Fibroblast of skin of left quadriceps (primary cell): ENCODE measurements at places on chromosomes 4 and X.

GRCh38 chr4:13920901-13921300 lies 293.4 kb upstream of the BOD1L1 start:
- peak; percentile 99 for DNase-seq

DNA sequence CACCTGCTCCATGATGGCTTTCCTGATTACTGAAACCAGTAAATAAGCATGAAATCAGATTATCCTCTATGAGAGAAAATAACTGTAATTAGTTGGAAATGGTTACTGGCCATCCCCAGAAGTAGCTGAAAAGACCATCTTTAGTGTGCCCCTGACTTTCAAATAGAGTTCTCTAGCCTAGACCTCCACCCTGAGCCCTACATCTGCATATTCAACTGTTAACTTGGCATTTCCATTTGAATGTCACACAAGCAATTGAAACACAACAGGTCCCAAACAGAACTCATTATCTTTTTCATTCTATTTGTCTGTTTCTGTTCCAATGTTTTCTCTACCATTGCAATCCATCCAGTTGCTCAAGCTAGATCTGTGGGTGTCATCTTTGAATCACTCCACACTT lies 952.3 kb downstream of the RPA4 start:
- DNase-seq, result no peak

- DNase-seq, result no peak
Observed at GRCh38 chr4:145389550-145389949, 92.1 kb upstream of the SMAD1 start.

GRCh38 chr4:40055511-40055862 lies 1.2 kb upstream of the N4BP2 start:
- DNase-seq, result no peak

DNA sequence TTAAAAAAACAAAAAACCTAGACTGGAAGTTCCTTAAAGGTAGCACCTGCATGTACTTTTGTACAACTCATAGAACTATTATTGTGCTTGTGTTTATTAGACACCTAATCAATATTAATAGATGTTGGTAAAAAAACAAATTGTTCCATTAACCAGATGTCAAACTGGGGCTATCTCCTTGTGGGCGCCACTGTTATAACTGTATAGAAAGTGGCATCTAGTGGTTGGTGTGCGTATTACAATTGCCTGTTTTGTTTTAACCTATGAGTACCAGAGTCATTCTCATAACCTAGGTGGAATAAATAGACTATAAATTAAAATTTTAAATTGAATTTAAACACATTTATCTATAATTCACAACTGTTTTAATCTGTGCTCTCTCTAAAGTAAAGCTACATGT lies 97.4 kb downstream of the COL4A5 start:
- DNase-seq, result peak; percentile 5

- no peak for DNase-seq
Observed at GRCh38 chr4:48588230-48589097, 98.4 kb downstream of the ZAR1 start.

DNA sequence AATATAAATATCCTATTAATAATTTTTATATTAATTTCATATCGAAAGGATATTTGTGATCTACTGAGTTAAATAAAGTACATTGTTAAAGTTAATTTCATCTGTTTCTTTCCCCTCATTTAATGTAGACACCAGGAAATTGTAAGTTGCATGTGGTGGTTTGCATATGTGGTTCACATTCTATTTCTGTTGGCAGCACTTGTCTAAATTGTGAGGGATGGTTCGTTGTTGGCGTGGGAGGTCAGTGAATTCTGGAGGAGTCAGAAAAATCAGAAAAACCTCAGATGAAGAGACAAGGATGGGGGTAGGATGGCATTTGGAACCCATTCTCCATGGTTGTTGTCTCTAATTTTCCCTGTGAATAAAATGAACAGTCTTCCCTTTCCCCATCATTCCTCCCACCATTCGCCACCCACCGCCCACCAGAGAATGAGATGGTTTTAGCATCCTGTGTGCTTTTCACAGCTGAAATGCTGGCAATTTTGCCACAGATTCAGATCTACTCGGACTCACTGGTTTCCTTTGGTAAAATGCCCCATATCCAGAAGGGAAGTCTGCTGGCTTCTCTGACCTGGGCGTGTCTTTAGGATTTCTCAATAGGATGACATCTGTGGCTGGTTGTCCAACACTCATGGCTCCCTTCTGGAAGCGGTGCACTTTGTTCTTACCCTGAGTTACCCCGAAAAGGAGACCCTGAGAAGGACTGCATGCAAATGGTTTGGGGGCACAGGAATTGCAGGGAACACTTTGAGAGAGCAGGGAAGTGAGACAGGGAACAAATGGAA lies 52.3 kb downstream of the LGI2 start:
- no peak for DNase-seq

- DNase-seq, result no peak
Observed at GRCh38 chr4:21366312-21366711, 582.3 kb downstream of the KCNIP4 start.

GRCh38 chr4:119300101-119300978 lies 21.6 kb downstream of the FABP2 start:
- DNase-seq, result peak; percentile 80

DNA sequence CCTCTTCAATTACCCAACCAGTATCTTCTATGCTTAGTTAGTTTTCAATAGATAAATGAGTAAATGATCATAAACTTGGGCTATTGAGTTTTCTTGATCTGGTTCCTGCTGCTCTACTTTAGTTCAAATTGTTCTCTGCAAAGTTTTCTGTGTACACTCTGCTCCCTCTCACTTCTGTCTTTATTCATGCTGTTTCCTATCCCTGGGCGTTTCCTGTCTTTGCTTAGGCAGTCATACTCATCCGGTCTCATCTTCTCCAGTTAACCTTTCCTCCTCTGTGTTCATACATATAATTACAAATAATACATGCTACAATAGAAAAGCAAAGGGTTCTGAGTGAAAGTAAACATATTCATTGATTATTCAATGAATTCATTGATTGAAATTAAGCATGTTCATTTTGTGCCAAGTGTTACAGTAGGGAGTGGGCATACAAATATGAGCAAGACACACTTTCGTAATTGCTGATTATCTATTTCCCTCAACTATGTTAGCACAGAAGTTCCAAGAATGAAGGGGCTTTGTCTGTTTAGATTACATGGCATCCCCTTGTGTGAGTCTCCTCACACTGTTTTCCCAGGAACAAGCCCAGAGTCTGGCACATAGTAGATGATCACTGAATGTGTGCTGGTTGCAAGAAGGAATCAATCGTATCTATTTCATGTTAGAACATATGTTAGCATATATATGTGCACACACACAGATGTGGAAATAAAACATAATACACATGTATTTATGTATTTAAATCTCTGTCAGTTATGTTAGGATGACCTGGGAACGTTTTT lies 1.1 kb downstream of the RAB39B start:
- no peak for DNase-seq

DNA sequence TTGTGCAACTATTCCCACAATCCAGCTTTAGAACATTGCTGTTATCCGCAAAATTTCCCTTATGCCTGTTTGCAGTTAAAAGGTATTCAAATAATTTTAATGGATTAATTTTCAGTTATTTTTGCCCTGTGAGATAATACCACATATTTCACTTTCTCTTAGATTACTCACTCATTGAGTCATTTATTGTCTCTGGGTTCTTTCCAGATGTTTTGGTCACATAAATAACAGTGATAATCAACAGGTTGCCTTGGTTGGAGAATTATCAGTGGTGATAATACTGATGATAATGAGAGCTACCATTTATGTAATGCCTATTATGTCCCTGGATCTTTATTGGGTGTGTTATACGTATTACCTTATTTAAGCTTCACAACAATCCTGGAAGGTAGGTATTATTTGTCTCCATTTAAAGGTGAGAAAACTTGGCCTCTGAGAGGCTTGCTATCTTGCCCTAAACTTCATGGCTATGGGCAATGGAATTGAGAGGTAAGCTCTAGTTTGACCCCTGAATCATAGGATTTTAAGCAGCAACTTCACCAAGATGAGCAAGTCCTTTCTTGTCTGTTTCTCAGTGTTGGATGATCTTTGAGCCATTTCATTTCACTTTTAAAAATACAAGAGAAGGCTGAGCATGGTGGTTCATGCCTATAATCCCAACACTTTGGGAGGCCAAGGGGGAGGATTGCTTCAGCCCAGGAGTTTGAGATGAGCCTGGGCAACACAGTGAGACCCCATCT lies 87.4 kb downstream of the KIT start:
- DNase-seq, result no peak

GRCh38 chr4:69811166-69811565 lies 48.8 kb downstream of the SULT1E1 start:
- DNase-seq, result no peak

- DNase-seq, result no peak
Observed at GRCh38 chr4:29553846-29554245, 1166.3 kb upstream of the PCDH7 start.

DNA sequence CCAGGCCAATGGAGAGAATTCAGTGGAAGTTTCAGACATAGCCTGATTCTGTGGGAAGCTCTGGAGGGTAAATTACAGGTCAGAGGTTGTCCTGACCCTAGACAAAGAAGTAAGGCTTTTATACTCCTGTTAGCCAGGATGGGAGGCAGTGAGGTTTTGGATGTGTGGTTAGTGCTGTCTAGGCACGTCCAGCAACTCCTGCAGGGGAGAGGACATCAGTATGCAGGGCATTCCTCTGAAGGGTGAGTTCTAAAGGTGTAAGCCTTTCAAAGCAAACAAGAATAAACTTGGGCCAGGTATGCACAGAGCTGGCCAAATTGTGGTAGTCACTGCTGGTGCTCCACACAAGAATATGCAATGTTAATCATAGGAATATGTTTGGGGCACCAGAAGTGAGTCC lies 562.5 kb downstream of the CCSER1 start:
- no peak for DNase-seq

DNA sequence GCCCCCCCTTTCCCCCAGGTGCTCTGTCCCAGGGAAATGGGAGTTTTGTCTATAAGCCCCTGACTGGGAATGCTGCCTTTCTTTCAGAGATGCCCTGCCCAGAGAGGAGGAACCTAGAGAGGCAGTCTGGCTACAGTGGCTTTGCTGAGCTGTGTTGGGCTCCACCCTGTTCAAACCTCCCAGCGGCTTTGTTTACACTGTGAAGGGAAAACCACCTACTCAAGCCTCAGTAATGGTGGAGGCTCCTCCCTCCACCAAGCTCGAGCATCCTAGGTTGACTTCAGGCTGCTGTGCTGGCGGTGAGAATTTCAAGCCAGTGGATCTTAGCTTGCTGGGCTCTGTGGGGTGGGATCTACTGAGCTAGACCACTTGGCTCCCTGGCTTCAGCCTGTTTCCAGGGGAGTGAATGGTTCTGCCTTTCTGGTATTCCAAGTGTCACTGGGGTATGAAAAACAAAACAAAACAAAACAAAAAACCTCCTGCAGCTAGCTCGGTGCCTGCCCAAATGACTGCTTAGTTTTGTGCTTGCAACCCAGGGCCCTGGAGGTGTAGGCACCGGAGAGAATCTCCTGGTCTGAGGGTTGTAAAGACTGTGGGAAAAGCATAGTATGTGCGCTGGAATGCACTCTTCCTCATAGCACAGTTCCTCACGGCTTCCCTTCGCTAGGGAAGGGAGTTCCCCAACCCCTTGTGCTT lies 41.7 kb downstream of the ITM2A start:
- no peak for DNase-seq

GRCh38 chr4:110108422-110108821 lies 90.0 kb downstream of the ELOVL6 start:
- no peak for DNase-seq

- no peak for DNase-seq
Observed at GRCh38 chr4:20591571-20591970, 108.7 kb upstream of the PACRGL start.

DNA sequence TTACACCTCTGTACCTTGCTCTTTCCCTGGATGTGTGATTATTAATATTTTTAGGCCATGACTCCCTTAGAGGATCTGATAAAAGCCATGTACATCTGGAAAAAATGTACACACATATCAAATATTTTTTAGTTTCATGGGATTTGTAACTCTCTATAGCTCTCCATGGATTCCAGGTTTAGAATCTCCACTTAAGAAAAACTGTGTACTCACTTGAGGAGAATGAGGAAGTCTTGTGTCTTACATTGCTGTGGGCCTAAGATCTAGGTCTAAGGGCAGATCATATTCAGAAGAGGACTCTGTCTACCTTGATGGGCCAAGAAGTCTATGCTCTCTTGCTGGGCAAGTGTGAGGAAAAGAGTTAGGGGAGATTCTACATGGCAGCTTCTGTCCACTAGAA lies 98.0 kb downstream of the RRAGB start:
- no peak for DNase-seq

DNA sequence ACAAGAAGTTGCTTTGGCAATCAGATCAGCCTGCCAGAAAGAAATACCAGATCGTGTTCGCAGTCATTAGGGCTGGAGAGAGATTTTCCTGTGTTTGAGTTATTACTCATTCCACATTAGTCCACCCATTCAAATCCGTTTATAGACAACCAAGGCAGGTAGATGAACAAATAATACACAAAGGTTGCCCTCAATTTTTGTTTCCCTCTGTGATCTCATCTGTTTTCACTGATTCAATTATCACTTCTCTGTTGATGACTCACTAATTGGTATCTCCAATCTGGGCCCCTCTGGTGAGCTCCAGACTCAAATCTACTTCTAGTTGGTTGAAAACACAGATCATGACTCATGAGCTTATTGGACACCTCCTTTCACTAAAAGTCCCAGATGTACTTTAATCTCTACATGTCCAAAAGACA lies 54.5 kb downstream of the CHM start:
- DNase-seq, result peak; percentile 3

- DNase-seq, result no peak
Observed at GRCh38 chrX:41733939-41734338, 10.0 kb downstream of the GPR82 start.

- DNase-seq, result no peak
Observed at GRCh38 chrX:113726898-113727297, 857.0 kb upstream of the HTR2C start.

DNA sequence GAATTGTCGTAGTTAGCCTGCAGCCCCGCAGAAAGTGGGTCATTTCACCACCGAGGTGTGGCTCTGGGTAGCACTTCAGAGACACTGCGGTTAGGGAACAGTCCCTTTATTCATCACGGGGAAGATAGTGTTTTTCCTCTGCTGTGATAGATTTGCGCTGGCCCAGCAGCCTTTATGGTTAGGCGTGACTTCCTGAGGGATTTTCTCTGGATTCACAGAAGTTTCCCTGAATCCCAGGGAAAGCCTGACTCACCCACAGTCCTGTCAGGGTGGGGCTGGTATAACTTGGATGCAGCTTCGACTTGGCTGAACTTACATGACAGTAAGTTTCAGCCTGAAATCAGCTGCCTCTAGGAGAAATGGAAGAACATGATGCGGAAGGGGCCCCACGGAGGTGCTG lies 196.3 kb upstream of the HHIP start:
- DNase-seq, result no peak
